Stimulated activated CD4-positive, alpha-beta T cell treated with anti-CD3 and anti-CD28 coated beads, TNF-alpha, amount 100 ng/mL, for 48 hours (primary cell): ENCODE measurements at places on chromosomes 5 and 9.
A peak's percentile ranks its signal among the peaks of the same experiment; 100 is the strongest.

- no peak for DNase-seq
Observed at GRCh38 chr9:27336829-27337228, 39.9 kb upstream of the EQTN start.

DNA sequence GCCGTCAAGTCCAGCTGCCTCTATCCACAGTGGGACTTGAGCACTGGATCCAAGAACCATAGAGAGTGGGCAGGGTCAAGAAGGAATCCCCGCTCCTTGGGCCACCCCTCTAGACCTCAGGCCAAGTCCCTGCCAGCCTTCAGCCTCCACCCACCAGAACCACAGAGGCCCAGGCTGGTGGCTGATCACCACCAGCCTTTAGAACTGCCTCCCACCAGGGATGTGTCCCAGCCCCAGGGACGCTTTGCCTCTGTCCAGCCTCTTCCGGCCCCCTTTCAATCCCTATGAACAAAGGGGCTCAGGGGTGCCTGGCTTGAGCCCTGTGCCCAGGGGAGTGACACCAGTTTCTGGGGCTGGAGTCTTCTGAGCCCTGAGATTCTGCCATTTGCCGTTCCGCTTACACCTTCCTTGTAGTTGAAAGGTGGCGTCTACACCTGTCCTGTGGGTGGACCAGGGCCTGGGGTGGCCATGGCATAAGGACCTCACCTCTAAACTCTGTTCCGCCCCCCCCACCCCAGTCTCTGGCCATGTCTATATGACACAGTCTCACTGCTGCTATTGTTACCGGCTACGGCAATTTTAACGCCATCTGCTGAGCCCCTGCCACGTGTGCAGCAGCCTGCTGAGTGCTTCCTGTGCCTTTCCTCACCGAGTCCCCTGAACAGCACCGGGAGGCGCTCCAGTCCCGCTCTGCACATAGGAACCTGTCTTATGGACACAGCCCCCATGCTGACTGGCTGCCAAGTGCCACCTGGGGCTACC, 35.7 kb upstream of the ORM1 start:
- DNase-seq: no peak

GRCh38 chr5:6859951-6860638, 146.9 kb downstream of the TENT4A start:
- no peak for DNase-seq

GRCh38 chr5:113062869-113063508, 86.4 kb downstream of the DCP2 start:
- no peak for DNase-seq

DNA sequence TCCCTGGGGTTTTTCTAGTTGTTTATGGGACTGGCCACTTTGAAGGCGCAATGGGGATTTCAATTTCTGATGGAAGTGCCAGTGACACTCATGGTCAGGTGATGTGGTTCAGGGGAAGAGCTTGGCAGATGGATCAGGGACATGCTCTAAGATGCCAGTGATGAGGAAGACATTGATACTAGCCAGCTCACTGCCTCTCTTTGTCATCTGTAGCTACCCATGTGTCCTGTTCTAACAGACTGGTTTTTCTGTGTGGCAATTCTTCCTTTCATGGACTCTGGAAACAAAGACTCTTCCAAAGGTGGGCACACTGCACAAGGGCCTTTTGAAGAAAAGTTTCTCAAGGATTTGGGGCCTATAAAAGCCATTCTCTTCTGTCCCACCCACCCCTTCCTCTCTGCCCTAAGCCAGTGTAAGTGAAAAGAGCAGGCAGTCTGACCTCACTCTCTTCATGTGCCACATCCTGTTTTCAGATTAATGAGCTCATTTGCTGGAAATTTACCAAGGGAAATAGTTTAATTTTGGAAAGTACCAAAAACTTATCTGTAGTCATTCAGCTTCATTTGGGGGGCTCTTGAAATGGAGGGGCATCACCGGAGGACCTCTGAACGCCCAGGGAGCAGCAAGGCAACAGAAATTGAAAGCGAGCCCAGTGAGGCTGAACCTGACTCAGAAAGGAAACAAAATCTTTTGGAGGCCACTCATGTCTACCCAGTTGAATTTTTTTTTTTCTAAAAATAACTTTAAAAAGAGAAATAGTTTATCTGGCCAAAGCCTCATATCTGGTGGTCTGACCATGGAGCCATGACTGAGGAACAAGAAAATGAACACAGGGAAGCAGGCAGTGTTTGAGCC, 4.9 kb upstream of the TRAF1 start:
- no peak for DNase-seq

GRCh38 chr5:124743602-124744169, 2.8 kb downstream of the ZNF608 start:
- DNase-seq: no peak

- no peak for DNase-seq
Observed at GRCh38 chr5:149603920-149604319, 22.6 kb downstream of the ARHGEF37 start.

DNA sequence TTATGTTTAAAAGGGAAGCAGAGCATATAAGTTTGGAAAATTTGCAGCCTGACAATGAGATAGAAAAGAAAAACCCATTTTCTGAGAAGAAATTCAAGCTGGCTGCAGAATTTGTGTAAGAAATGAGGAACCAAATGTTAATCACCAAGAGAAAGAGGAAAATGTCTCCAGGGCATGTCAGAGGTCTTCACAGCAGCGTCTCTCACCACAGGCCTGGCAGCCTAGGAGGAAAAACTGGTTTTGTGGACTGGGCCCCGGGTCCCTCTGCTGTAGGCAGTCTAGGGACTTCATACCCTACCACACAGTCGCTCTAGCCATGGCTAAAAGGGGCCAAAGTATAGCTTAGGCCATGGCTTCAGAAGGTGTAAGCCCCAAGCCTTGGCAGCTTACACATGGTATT, 32.1 kb upstream of the HSD17B4 start:
- DNase-seq: no peak

- DNase-seq: no peak
Observed at GRCh38 chr9:79623799-79624721, 52.3 kb downstream of the TLE4 start.

- peak; percentile 95 for DNase-seq
Observed at GRCh38 chr5:177516601-177517568, at the start of gene DDX41. Gene DDX41, minus strand, starts transcription at chr5:177516961. Its CDS starts 16 bp downstream, at chr5:177516945.

DNA sequence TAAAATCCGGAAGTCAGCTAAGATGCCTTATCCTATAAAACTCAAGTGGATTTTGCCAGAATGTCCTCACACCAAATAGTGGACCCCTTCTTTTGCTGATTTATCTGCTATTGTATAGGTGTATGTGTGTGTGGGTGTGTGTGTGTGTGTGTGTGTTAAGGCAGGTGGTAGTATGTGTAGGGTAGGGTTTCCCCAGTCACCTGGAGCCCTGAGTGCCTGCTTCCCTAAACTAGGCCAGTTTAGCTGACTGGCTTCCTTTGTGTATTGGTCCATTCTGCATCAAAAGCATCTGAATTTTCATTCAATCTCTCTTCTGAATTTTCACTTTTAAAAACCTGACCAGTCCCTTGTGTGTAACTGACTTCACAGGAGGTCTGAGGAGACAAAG, 42.2 kb upstream of the LCP2 start:
- no peak for DNase-seq

GRCh38 chr5:107867266-107867665, 196.5 kb upstream of the EFNA5 start:
- no peak for DNase-seq

GRCh38 chr9:121871431-121872025, 220.1 kb downstream of the DAB2IP start:
- no peak for DNase-seq

- no peak for DNase-seq
Observed at GRCh38 chr9:24766081-24766480, 220.4 kb upstream of the IZUMO3 start.

GRCh38 chr9:18746631-18747030, 272.7 kb downstream of the ADAMTSL1 start:
- DNase-seq: no peak

DNA sequence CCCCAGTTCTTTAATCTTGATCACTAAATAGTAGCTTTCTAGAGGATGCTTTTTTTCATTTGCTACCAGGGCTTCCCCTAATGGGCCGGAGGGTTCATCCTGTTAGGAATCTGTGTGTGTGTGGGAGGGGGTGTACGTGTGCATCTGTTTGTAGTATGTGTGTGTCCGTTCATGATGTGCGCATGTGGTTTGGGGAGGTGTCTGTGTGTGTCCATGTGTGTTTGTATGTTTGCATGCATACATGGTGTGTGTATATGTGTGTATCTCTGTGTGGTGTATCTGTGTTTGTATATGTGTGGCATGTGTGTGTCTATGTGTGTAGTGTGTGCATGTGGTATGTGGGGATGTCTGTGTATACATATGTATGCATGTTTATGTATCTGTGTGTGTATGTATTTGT, 106.2 kb downstream of the SYK start:
- DNase-seq: no peak

DNA sequence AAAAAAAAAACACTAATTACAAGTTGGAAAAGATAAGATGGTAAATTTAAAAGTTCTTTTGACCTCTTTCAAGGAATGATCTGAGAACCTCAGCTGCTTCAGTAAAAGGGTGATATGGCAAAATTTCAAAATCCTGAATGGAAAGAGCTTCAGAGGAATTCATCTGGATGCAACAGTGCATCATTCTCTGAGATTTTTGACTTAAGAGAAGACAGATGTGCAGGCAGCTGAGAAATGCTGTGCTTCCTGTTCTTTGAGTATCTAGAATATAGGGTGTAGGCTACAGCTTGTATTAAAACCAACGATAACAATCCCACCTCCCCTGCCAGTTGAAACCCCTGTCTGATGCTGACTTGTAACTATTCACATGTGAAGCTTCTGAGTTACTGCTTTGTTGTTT, 6.2 kb downstream of the FRMPD1 start:
- DNase-seq: no peak

DNA sequence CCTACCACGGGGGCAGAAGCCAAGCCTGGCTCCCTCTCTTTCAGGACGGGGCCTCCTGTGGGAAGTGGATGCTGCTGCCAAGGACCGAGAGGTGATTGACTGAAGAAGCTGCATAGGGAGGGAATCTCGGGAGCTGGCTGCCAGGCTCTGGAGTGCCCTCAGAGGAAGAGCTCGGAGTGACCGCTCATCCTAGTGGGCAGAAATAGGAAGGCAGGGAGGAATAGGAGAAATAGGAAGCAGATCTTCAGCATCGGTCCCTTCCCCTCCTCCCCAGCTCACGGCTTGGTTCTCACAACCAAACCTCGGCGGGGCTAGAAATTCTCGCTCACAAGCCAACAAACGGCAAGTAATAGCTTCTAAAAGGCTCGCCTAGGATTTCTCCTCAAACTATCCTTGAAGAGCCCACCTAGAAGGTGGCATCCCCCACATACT, 159.9 kb upstream of the RAI14 start:
- no peak for DNase-seq

DNA sequence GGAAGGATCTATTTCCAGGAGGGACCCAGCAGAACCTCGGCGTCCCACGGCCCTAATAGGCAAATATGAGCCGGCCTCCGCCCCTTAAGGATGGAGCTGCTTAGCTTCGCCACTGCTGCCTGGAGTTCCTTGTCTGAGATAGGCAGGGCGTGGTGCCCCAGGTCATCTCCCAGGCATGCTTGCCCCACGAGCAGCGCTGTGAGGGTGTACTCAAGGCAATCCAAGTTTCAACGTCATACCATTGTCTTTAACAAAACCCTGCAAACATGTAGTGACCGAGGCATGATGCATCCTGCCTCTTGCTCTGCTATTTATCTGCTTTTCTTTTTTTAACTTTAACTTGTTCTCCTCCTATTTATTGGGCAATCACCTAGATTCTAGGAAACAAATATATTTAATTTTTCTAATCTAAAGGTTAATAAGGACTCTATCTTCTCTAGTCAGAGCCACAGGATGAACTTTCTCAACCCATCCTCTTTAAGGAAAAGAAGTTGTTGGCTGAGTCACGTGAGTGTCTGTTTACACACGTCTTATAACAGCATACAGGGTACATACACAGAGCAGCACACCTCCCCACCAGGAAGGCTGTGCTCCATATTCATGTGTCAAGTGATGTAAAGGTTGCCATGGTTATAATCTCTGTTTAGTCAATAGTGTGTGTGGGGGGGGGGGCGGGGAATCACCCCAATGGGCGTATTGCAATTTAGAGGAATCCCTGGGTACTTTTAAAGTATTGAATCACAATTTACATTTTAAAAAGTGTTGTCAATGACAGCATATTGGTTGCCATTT, 27.3 kb upstream of the ZSWIM6 start:
- no peak for DNase-seq
